ENCODE measurements at places on chromosomes 12 and 14.

DNA sequence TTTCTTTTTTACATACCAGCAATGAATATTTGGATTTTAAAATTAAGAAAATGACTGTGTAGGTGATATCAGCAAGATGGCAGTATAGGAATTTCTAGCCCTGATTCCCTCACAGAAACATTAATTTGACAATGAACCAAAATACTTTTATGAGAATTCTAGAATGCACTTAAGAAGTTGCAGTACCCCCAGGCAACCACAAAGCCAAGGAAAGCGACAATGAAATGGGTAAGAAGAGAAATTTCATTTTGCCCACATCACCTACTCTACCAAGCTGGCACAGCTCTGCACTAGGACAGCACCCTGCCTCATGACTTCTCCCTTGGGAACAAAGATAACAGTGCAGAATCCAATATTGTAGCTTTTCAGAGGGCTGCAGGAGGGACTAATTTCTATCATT, 6.6 kb downstream of the OR9K2 start:
- no peak for DNase-seq

DNA sequence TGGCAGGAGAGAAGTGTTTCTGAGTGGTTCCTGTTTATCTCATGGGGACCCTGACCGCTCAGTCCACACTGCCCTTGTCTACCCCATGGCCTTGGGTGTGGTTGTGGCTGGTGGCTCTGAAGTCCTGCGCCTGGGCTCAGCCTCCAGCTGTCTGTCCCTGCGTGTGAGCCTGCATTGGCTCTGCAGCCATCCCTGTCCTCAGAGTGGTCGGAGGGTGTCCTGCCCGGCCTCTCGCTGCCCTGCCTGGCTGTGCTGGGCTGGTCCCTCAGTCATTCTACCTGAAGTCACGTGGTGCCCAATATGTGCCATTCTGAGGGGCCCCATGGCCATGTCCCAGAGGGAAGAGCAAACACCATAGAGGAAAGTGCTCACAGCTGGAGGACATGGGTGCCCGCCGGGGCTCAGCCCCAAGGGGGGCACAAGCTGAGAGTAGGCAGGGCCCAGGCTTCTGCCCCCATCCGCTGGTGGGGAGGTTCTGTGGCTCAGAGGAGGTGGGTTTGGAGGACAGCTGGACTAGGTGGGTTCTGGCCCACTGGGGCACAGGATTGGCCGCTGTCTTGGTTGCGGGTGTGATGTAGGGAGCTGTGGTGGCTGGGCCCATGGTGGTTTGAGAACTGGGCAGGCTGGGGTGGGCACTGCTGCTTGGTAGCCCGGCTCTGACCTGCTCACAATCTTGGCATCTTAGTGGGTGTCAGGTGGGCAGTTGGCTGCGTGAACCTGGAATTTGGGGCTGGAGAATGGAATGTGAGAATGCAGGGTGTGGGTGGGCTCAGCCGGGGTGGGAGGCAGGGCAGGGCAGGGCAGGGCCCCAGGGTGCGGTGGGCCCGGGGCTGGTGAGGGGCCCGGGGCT, 11.6 kb downstream of the TEDC1 start:
- DNase-seq = no peak

DNA sequence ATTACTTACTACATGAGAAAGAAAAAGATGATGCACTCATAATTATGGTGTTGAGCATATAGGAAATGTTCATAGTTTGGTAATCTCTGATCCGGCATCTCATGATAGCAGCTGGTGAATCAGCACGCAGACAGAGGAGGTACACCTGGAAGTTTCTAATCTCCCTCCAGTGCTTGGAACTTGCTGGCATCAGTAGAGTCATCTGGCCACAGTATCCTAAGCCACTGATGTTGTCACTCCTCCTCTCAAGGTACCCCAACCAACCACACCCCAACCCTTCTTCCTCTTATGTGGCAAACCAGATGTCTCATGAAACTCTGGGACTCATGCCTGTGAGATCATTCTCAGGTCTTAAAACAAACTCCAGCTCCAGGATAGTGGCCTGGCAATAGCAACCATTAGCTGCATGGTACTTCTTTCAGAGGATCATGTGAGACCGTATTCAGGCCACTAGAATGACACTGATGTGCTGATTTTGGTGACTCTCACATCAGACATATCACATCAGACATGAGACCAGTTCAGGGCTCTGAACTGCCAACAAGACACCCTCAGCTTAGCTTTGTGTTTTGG, 143.0 kb downstream of the RASSF9 start:
- DNase-seq = no peak

- DNase-seq = no peak
These were observed 841 bp downstream of the GLI1 start for GRCh38 chr12:57460468-57460784.

- DNase-seq = no peak
These were observed 108.4 kb downstream of the MON2 start for GRCh38 chr12:62575036-62575435.

GRCh38 chr14:26427097-26427496, 170.7 kb downstream of the NOVA1 start:
- no peak for DNase-seq

- DNase-seq = peak; percentile 61
These were observed 1.1 kb downstream of the INHBE start for GRCh38 chr12:57456145-57456700.

- DNase-seq = no peak
These were observed 47.2 kb downstream of the NPAS3 start for GRCh38 chr14:32985866-32986265.

DNA sequence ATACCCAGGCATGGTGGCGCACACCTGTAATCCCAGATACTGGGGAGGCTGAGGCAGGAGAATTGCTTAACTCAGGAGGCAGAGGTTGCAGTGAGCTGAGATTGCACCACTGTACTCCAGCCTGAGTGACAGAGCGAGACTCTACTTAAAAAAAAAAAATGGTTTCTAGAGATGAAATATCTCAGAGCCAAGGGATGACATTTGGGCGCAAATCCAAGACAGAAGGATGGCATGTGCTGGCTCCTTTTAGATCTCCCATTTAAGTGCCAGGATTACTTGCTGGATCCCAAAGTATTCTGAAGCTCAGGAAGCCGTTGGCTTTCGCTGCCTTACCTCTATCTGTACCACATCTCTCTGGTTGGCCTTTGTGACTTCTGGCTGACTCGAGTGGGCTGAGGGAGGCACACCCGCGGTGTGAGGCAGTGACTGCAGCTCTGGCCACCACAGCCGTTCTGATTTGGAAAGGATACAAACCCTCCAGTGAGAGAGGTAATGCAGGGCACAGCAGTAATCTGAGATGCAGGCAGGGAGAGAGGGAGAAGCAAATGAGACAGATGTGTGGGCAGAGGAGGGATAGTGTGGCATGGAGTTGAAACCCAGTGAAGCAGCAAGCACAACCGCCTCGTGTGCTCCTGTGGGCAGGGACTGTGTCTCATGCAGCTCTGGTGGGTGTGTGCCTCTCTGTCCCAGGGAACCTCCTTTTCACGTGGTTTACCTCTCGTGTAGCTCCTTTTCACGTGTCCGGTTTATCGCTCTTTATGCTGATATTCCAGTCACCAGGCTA, 4.9 kb downstream of the B4GALNT3 start:
- DNase-seq = no peak

DNA sequence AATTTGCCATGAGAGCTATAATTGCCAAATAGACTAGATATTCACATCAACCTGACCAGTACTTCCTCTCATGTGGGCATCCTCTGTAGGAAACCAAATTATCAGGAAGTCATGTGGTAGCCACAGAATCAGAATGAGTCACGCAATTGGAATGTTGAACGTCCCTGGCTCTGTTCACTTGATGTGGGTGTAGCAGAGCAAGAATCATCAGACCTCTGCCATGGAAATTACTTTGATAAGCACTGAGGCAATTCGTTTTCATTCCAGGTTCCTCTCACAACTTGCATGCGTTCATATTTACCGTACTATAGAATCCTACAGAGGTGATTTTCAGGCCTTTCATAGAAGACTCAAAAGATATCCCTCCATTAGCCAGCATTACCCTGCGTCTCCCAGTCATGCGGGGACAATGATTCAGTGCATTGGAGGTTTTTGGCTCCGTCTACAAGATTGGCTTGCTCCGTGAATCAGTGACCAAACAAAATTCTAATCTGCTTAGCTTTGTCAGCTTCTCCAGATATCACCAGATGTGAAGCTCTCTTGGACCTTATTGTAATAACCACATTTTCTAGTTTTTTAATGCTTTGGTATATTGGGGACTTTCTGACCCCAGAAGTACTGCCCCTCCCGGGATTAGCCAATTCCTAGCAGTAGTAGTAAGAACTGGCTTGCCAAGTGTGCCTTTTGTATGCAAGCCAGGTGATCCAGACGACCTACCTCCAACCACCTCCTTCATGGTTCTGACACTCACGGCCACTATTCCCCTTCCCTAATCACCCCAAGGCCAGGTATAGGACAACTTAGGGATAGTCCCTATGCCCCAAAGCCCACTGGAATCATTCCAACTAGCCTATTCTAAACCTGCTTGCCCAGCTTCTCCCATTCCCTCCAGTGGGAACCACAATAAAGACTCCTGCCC, 133.4 kb downstream of the KICS2 start:
- peak; percentile 46 for DNase-seq

- DNase-seq = no peak
These were observed 92.4 kb downstream of the FSCB start for GRCh38 chr14:44414646-44415045.

- no peak for DNase-seq
These were observed 294.4 kb downstream of the AKAP6 start for GRCh38 chr14:32623300-32624093.

- DNase-seq = no peak
These were observed 2.5 kb downstream of the RIMBP2 start for GRCh38 chr12:130713581-130713991.

GRCh38 chr14:22918804-22919600, at the start of gene RBM23:
TSS of gene RBM23 (minus strand) at chr14:22919149.
- peak; percentile 93 for DNase-seq

- DNase-seq = no peak
These were observed 13.4 kb upstream of the PTGDR start for GRCh38 chr14:52254086-52254485.

- no peak for DNase-seq
These were observed 88.2 kb downstream of the CCDC91 start for GRCh38 chr12:28278499-28278898.

- DNase-seq = no peak
These were observed 122.3 kb upstream of the NTF3 start for GRCh38 chr12:5309654-5310053.

DNA sequence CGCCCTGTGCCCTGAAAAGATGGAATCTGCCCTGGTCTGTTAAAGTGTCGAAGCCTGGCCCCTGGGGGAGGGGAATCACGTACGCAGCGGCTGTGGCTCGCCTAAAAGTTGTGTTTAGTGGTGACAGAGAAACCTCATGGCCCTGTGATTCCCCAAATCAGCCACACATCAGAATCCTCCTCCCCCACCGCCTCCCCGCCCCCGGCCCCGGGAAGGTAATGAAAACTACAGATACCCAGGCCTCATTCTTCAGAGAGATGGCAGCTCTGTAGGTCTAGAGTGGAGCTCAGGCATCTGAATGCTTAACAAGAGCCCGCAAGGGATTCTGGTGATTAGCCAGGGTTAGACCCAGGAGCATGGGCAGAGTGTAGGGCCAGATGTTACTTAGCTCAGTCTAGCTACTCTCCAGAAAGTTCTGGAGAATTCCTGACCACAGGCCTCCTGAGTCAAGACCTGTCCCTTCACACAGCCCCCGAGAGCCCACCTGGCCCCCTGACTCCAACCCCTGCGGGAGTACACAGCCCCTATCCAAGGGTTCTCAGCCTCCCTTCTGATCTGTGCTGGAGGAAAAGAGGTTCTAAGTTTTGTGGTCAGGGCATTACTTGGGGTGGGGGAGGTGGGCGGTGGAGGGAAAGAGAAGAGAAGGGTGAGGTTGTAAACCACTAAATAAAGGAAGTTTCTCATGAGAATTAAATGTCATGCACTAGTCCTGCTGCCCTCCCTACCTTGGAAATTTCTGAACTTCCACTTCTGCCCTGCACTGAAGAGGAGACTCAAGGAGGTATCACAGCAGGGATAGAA, 114.8 kb downstream of the PLXNC1 start:
- no peak for DNase-seq

GRCh38 chr12:81039231-81039630, 38.6 kb upstream of the ACSS3 start:
- no peak for DNase-seq

DNA sequence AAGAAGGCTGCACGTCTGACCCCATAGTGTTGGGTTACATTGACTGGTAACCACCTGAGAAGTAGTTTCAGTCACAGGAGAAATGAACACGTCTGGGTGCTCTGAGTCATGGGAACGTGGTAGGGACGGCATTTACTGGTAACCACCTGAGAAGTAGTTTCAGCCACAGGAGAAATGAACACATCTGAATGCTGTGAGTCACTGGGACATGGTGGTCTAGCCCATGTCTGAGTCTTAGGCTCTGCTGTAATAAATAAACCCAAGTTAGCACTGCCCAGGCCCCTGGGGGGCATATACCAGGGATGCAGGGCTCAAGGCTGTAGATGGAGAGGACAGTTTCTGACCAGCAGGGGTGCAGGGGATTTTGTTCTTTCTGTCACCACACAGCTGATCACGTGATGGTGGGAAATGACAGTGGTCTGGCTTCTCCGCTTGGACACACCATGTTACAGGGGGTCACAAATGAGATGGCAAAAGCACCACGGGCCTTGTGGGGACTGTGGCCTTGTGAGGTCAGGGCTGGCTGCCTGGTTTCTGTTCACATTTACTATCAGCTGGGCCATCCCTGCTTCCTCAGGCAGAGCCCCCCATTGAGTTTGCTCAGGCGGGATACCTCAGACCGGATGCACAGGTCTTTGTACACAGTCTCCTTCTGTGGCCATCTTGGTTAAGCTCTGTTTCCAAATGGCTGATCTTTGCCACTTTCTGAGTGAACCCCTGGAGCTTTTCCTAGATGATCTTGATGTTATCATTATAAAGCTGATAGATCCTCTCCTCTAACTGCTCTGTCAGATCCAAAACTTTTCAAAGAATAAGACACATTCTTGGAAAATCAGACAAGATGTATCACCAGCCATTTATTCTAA, 9.8 kb upstream of the C12orf42 start:
- DNase-seq = no peak

Measured in HEK293T (cell line).